ENCODE measurements at places on chromosomes 3 and 15. TPM values are rescaled to one million over a fixed set of nuclear protein-coding genes. Genes with fewer than 3 reads are reported as not detected.

The A4GNT gene
- not detected for total RNA-seq

The LCMT2 gene
- total RNA-seq: 6.4 TPM

The TM4SF4 gene
- total RNA-seq: not detected

The GOLGA8B gene
- total RNA-seq: 36.9 TPM

The FHIT gene
- total RNA-seq: 16.6 TPM

The AGBL1 gene
- total RNA-seq: 0.19 TPM

The EIF4E3 gene
- 54.7 TPM for total RNA-seq

The HERC2 gene
- total RNA-seq: 65.6 TPM

The DZIP1L gene
- 7.2 TPM for total RNA-seq

The CNTN3 gene
- 1.3 TPM for total RNA-seq

The PLA1A gene
- 2.0 TPM for total RNA-seq

The PLSCR5 gene
- not detected for total RNA-seq

The MRPS25 gene
- 77.7 TPM for total RNA-seq

The GPR27 gene
- total RNA-seq: 8.3 TPM

All from cardiac septum (tissue), 1 donor.